ENCODE measurements at places on chromosomes 12 and 14.

DNA sequence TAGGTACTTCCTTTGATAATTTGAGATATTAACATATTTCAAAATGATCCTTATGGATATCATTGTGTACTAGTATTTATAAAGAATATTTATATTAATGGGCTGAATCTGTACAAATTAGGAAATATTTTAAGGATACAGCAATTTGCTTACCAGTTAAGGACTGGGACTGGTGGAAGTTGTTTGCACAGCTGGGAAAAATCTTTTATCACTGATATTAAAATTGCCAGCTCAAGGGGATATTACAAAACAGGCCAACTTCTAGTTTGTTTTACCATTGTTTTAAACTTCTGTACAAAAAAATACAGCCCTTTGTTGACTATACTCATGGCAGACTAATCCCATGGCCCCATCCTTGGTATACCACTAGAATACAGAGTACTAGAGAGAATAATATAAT lies 133.2 kb upstream of the DDHD1 start:
- no peak for DNase-seq

GRCh38 chr14:95353007-95353406 lies 33.3 kb upstream of the CLMN start:
- DNase-seq = no peak

- DNase-seq = no peak
These were observed 40.7 kb upstream of the CMKLR1 start for GRCh38 chr12:108379823-108380222.

DNA sequence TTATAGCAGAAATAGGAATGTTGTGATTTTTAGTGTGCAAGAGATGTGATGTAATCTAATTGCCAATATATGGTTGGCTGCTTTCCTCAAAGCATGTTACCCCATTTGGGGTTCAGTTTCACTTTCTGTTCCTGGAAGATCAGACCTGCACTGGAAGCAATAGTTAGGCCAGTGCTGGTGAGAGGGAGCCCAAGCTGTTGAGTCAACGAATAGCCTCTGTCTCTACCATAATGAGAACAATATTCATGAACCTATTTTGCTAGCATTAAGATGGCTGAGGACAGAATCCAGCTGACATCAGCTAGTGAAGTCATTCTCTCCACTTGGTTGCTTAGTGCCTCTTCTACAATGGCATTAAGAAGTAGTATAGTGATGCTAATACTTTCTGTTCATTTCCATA lies 379.9 kb upstream of the DCN start:
- DNase-seq = no peak

DNA sequence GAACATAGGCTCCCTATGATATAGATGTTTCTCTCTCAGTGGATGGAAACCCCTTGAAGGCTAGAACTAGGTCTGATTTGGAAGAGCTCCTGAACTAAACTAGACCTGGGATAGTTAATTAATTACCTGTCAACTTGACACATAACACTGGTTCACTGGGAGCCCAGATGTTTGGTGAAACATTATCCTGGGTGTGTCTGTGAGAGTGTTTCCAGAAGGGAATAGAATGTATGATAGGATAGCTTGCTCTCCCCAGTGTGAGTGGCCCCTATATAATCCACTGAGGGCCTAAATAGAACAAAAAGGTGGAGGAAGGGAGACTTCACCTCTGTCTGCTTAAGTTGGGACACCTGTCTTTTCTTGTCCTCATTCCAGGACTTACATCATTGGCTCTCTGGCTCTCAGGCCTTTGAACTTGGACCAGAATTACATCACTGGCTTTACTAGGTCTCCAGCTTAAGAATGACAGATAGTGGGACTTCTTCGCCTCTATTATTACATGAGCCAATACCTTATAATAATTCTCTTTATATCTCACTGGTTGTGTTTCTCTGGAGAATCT lies 194.1 kb downstream of the KTN1 start:
- DNase-seq = no peak

- DNase-seq = no peak
These were observed 353.0 kb downstream of the CCDC91 start for GRCh38 chr12:28543021-28543890.

DNA sequence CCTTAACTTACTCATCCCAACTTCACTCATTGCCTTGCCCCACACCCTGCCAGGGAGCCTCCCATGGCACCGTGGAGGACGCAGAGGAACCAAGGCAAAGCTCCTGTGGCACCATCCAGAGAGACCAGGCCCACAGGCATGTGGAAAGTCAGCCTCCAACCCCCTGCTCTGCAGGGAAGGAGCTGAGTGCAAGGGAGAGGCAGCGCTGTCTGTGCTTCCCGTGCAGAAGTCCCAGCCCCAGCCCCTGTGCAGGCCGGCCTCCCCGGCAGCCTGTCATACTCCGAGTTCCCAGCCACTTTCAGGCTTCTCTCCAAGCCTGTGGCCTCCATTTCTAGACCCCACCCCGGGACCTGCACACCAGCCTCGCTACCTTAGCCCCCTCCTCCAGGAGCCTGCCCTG lies 106.4 kb downstream of the SINHCAF start:
- DNase-seq = no peak

DNA sequence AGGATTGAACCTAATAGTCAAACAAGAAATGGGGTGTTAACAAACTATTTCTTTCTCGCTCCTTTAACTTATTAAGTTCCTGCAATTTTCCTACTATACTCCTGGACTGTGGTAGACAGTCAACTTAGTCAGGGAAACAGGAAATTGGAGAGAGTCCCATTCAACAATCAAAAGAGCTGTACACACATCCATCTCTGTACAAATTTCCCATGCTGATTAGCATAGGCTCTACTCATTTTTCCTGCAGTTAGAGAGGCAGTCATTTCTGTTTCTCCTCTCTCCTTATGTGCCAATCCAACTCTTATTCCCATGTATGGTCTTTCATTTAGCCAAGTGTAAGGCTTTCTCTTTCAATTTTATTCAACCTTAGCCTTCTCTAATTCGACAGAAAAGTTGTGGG lies 1168.5 kb upstream of the FLRT2 start:
- no peak for DNase-seq

- no peak for DNase-seq
These were observed 27.6 kb downstream of the HELB start for GRCh38 chr12:66329941-66330340.

DNA sequence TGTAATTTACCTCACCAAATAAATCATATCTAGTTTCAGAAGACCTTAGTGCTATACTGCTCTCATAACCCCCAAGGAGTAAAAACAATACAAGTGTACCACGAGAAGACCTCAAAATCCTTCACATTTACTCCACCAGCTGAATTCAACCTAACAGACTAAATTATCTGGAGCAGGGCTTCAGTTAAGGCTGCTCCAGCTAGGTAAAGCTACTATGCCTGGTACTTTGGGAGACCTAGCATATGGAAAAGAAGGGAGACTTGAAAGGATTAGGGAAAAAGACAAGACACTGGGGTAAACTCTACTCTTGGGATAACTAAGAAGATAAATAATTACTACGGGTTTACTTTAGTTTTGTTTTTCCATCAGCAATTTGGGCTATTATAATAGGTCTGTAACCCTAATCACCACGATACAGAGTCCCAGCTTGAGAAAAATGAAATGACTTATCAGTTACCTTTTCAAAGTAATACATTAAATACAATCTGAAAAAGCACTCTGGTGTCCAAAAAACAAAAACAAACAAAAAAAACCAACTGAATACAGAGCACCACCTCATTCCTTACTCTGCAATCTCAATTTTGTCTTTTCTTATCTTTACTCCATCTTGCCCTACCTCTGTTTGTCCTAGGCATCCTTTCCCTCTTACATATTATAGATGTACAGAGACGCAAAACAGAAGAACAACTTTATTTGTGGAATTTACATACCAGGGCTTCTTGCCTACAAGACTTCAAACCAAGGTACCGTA lies 2.1 kb downstream of the EML5 start:
- DNase-seq = no peak

GRCh38 chr12:53696655-53697331 lies 20.9 kb upstream of the ATP5MC2 start:
- no peak for DNase-seq

Measured in right renal cortex interstitium (tissue), 3 donors.